ENCODE measurements at places on chromosomes 2 and 18.
A peak's percentile ranks its signal among the peaks of the same experiment; 100 is the strongest.

DNA sequence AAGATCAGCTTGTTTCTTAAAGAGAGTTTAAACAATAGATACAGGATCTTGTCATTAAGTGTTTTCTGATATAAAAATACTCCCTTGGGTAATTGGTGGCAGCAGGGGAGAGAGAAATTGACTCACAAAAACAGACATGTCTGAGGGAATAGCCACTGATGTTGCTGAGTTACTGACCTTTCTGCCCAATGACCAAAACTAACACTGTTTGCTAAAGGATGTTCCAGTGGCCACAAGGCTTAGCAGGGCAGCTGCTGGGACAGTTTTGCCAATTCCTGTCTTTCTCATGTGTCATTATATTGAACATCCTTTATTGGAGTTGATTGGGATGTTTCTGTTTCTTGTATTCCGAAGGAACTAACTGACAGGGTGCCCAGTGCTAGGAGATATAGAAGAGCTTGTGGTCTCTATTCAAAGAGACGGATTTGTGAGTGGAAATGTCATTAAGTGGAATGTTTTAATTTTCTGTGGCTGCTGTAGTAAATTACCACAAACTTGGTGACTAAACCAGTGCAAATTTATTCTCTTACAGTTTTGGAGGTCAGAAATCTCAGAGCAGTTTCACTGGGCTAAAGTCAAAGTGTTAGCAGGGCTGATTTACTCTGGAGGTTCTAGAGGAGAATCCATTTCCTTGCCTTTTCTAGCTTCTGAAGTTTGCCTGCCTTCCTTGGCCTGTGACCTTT lies 124.8 kb upstream of the RMDN2 start:
- no peak for DNase-seq

DNA sequence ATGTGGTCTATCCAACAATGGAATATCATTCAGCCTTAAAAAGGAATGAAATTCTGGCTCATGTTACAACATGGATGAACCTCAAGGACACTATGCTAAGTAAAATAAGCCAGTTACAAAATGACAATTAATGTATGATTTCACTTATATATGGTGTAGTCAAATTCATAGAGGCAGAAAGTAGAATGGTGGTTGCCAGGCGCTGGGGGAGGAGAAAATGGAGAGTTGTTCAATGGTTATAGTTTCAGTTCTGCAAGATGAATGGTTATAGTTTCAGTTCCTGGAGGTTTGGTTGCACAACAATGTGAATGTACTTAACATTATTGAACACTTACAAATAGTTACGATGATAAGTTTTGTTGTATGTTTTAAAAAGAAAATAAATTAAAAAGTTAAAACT lies 79.2 kb upstream of the IL1R2 start:
- DNase-seq = peak; percentile 6

GRCh38 chr2:217058791-217059755 lies 199.2 kb upstream of the TNP1 start:
- no peak for DNase-seq

DNA sequence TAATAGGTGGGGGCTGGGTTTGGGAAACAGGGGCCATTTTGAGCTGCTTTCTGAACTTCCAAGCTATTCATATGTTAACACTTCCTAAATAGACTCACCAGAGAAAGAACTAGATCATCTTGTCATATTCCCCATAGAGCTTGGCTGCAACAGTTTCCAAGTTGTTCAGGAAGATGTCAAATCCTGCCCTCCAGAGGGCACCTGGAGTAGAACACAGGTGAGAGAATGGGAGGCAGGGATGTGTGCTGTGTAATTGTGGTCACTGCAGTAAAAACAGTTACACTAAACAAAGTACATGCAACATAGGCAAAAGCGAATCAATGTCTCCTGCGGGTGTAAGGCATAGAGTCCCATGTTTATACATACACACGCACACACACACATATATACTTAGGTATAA lies 34.5 kb upstream of the LRRC30 start:
- no peak for DNase-seq

DNA sequence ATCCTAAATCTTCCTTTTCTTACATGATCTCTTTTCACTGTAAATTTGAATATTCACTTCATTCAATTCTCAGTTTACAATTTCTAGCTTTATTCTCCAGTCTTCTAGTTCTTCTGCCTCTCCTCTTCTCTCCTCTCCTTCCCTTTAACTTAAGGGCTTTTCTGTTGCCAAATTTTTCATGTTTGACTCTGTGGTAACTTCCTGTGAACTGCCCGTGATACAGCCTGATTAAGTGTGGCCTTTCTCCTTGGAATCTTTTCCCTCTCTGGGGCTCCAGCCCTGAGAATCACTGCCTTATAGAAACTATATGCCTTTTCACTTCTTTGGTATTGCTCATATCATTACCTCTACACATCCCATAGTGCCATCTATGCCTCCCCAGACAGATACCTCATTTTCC lies 1923.8 kb upstream of the CELF4 start:
- no peak for DNase-seq

- DNase-seq = no peak
These were observed 123.8 kb downstream of the KCTD1 start for GRCh38 chr18:26424428-26425147.

GRCh38 chr2:45622336-45623075 lies 11.4 kb upstream of the SRBD1 start:
- no peak for DNase-seq

DNA sequence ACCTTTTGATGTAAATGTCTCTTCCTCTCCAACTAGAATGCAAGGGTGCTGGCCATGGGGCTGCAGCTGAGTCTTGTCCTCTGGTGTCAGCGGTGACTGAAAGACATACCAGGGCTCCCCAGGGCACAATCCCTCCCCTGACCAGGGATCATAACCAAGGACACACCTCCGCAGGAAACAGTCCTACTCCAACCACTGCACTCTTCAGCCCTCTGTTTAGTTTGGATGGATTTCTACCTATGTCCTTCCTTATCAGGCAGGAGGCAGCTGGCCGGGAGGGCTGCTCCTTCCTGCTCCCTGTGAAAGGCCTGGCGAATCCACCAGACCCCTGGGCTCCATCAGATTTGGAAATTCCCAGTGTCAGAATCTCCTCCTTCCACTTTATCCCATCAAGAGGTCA lies 185.2 kb upstream of the ID2 start:
- no peak for DNase-seq

DNA sequence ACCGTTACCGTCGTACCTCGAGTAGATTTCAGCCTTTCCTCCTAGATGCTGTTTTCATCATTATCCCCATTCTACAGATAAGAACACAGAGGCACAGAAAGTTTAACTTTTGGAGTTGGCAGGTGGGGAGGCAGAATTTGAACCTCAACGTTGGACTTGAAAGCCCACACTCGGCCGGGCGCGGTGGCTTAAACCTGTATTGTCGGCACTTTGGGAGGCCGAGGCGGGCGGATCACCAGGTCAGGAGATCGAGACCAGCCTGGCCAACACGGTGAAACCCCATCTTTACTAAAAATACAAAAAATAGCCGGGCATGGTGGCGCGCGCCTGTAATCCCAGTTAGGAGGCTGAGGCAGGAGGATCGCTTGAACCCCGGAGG lies 11.5 kb downstream of the CATIP start:
- no peak for DNase-seq

DNA sequence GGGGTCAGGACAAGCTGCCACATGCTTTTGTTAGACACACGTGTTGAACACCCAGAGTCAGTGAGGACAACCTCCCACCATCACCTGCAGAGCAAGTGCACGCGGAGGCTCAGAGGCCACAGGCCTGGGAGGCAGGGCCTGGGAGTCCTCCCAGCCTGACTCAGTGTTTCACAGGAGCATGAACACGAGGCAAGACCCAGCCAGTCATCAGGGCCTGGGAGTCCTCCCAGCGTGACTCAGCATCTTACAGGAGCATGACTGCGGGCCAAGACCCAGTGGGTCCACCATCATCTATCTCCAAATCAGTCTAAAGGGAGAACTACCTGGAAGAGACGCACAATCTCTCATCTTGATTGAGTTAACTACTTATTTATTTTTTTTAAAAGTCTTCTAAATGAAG lies 112.6 kb upstream of the PXDN start:
- no peak for DNase-seq

DNA sequence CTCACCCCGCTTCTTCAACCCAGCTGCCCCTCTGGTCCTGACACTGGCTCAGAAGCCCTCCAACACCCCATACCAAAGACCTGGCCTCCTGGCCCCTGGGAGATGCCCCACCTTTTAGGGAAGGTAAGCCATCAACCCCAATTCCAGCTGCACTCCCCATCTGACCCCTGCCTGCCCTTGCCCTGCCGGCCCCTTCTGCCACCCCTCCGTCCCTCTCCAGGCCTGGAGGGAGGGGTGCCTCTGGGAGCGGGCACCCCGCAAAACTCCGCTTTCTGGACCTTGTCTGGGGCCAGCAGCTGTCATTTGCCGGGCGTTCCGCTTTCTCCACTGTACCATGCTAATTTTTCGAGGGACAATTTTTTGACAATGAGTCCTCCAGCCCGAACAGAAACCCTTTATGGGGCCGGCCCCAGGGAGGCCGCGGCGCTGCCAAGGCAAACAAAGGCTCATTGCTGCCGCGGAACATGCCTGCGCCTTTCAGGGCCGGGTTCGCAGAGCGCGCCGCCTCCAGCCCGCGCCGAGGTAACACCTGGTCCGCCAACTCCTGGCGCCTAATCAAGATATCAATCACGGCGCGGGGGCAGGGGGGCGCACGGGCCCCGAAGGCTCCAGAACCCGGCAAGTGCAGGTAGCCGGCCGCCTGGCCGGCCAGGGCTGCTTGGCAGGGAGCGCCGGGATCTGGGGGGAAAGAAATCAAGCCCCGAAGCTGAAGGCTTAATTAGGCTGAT lies 96.0 kb downstream of the INHBB start:
- no peak for DNase-seq

DNA sequence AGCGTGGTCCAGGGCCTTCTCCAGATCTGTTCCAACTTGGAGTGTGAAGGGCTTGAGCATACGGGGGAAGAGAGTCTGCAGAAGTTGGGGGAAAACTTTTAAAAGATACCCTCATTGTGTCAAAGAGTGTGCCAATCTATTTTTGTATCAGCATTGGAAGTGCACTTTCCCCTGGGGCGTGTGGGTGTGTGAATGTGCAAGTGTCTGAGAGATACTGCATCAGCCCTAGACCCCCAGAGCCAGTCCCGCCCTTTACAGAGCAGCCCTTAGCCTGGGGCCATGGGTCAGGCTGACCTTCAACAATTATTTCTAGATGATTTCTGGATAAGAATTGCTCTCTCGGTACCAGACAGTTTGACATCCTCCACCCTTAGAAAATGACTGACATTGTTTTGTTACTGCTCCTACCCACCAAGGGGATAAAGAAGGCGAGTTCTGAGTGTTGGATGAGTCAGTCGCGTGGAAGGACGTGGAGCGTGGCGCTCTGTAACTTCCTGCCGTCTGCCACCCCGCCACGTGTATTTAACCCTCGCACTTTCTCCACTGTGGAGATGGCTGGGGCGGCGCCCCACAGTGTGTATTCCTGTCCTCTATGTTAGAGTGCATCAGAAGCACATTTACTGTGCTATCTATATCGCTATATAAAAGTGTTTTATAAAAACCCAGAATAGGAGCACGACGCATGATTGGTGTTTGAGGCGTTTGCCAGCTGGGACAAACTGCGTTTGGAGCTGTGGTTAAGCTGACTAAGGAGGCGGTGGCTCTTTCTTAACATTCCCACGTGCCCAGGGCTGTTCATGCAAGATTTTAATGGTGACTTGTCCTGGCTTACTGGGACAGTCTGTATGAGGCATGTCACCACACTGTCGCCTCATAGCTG lies 122.6 kb downstream of the CABLES1 start:
- peak; percentile 42 for DNase-seq

- no peak for DNase-seq
These were observed 7.5 kb upstream of the STAMBP start for GRCh38 chr2:73821227-73821626.

Measured in CD4-positive, alpha-beta T cell treated with Interferon gamma for 1 hour (primary cell).